ENCODE measurements at places on chromosomes 3 and 15. TPM values are rescaled to one million over a fixed set of nuclear protein-coding genes. Genes with fewer than 3 reads are reported as not detected.

Gene WDR93
- 0.21 TPM for total RNA-seq

Gene INO80
- total RNA-seq = 15.8 TPM

Gene UBA7
- 0.66 TPM for total RNA-seq

Gene ATRIP
- total RNA-seq = 10.0 TPM

Gene LIPH
- 4.3 TPM for total RNA-seq

Gene GABRA5
- total RNA-seq = 97.2 TPM

Gene CACNA1D
- 0.55 TPM for total RNA-seq

Gene SCG5
- 1.9 TPM for total RNA-seq

Gene RTP1
- total RNA-seq = not detected

Gene AHSG
- total RNA-seq = not detected

Gene AP3S2
- 75.6 TPM for total RNA-seq

Gene CCRL2
- not detected for total RNA-seq

Gene COL8A1
- total RNA-seq = not detected

Gene CACNA2D2
- total RNA-seq = 0.53 TPM

Gene CHRD
- 0.11 TPM for total RNA-seq

Gene CKMT1A
- total RNA-seq = 3.3 TPM

Gene MAGEL2
- not detected for total RNA-seq

Gene GRM7
- not detected for total RNA-seq

Gene GOLGA6A
- total RNA-seq = 0.09 TPM

Gene NPAP1
- total RNA-seq = not detected

Gene CD86
- total RNA-seq = not detected
